NCI-H446 treated with DMSO at 0.1 percent for 48 hours (cell line): ENCODE measurements at places on chromosomes 3 and 15.
A peak's percentile ranks its signal among the peaks of the same experiment; 100 is the strongest.

- no peak for DNase-seq
Measured at GRCh38 chr3:22555753-22556435, 647.2 kb upstream of the UBE2E2 start.

DNA sequence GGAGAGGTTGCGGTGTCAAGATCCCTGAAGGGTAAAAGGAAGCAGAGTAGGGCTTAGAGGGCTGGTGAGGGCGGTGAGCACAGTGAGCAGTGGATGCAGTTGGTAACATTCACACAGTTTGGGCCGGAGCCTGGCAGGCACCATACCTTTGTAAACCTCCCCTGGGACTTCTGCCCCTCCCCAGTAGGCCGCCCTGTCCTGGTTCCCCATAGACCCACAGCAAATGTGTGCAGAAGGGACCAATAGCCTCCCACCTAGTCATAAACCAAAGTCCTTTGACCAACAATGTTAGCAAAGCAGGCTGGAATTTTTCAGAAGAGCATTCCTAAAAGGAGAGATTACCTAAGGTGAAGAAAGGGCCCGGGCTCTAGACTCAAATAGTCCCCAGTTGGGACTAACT lies 1.7 kb upstream of the PHGR1 start:
- no peak for DNase-seq

- no peak for DNase-seq
Measured at GRCh38 chr3:72224804-72225509, 440.0 kb upstream of the PROK2 start.

DNA sequence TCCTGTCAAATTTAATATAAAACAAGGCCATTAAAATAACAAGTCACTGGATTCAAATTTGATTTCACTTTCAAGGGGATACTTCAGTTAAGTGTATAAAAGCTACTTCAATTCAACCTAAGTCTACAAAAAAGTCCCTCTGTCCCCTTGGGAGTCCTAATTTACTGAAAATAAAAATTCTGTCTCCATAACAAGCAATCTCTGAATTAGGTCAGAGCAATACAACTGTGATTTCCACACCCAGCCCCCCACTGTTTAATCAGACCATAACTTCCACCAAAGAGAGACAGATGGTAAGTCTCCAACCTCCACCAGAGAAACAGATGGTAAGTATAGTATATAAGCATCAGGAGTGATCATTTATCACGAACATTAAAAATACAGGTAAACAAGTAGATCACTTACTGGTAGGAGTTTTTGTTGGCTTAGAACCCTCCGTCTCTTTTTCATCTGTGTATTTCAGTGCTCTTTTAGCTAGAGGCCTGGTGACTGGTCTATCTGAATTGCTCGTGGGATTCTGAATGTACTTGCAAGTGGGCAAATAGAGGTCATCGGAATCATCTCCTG lies 12.1 kb downstream of the SGO1 start:
- DNase-seq: peak; percentile 28

DNA sequence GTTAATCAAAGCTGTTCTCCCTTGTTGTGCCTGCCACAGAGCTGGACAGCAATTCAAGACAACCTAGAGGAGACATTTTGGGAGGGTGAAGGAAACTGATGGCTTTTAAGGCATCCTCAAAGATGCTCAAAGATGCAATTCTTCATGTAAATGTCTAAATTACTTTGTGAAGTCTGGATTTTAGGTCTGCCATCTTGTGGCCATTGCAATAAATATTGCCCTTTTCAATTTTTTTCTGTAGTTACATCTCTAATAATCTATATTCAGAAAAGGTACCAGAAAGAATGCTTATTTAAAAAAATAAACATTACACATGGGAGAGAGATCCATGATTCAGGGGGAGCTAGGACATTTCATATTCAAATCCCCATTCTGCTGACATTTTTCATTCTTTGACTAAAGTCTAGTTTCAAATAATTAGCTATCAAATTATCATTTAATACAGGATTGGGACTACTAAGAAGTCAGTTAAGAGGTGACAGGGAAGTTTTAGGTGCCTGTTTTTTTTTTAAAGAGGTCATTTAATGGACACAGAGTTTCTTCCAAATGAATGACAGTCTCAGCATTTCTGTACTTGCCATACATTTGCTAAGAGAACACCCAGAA lies 259.8 kb upstream of the WNT5A start:
- no peak for DNase-seq

DNA sequence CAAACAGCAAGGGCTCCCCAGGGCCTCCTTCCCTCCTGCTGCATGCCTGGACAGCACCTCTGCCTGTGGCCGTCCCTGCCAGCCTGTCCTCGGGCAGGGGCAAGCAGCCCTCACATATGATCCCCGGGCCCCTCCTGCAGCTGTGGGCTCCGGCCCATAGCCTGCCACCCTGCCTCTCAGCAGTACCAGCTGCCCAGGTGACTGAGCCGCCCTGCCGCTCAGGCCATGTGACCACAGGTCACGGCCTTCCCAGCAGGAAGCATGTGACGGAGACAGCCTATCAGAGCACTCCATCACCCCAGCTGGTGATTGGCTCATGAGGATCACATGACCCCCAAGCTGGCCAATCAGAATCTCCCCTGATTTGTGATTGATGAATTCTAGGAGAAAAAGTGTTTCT lies 23.9 kb downstream of the ALDH1L1 start:
- DNase-seq: no peak

DNA sequence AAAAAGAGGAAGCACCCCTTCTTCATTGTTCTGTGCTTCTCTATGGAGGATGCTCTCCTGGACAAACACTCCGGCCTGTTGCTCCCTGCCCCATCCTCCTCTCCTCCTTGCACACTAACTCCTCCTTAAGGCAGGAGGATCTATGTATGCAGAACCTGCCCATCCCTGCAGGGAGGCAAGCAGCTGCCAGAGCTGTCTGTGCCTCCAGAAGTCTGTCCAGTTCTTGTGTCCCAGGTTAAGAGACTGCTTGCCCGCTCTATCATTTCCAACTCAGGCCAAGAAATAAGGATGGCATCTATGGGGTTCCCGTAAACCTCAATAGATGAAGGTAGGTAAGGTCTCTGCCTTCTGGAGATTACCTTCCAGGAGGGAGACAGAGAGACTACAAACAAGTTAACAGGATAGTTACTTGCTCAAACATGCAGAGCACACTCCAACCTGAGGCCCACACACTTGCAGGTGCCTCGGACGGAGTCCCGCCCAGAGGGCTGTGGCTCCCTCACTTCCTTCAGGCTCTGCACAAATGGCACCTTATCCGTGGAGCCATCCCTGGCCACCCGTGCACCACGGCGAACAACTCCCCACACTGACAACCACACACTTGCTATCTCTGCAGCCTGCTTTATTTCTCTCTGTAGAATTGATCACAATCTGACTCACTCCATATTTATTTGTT lies 6.9 kb downstream of the XXYLT1 start:
- DNase-seq: no peak

GRCh38 chr15:30889196-30889595 lies 14.5 kb upstream of the FAN1 start:
- no peak for DNase-seq

- DNase-seq: no peak
Measured at GRCh38 chr3:7764115-7764514, 737.5 kb upstream of the LMCD1 start.
